T-helper 17 cell (primary cell): ENCODE measurements at places on chromosomes 11 and 22.
A peak's percentile ranks its signal among the peaks of the same experiment; 100 is the strongest.

DNA sequence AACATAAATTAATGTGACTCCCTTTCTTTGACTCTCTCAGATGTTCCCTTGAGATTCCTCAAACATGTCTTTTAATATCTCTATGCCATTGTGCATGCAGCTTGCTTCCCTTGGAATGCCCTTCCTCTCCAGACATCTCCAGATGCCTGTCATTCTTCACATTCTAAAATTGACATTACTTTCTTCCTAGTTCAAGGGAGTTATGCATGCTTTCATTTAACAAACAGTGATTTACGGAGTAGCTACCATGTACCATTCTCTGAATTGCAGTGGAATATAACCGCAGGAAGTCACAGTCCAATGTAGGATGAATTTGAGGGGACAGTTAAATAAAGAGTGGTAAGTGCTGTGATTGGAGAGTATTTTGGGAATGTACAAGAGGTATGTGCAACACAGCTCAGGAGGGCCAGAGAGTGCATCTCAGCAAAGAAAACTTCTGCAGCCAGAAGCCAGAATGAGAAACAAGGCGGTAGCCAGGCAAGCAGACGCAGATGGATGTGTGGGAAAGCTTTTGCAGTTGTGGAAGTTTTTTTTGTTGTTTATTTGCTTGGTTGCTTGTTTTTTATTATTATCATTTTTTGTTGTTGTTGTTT, 18.7 kb downstream of the MMP10 start:
- DNase-seq = no peak

- no peak for DNase-seq
Measured at GRCh38 chr11:9251311-9251710, 13.8 kb downstream of the DENND5A start.

DNA sequence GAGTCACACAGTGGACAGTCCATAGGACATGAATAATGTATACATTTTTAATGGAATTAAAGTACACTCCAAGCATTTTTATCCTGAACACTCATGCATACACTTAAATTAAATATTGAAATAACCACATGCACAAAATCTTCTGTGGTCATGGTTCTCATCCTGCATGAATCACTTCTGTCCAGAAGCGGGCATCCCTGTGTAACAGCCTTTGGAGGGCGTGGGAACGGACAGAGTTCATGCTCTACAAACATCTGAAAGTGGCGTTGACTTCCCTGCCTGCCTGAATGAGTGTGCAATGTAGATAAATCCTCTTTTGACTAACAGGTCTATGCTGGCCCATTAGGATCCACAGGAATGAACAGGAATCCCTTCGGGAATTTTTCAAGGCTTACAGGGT, 780.2 kb downstream of the BRD1 start:
- no peak for DNase-seq

- DNase-seq = no peak
Measured at GRCh38 chr22:22113701-22114100, 130.9 kb upstream of the VPREB1 start.

GRCh38 chr22:37101311-37102066, 8.0 kb downstream of the TMPRSS6 start:
- no peak for DNase-seq

GRCh38 chr11:106697058-106697457, 321.2 kb downstream of the GUCY1A2 start:
- no peak for DNase-seq

DNA sequence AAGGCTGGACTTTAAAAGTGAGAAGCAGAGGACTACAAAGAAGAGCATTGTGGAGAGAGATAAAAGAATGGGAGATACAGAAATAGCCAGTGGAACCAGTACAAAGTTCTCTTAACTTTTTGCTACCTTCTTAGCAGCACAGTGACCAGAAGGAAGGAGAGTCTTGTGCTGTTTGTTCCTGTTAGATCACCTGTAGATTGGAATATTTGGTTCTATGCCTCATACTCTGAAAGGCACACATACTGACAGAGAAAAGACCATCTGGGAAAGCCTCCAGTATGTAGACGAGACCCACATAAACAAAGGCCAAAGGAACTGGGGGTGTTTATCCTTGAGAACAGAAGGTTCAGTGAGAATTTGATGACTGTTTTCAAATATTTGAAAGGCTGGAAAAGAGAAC, 18.7 kb downstream of the RNF141 start:
- no peak for DNase-seq

DNA sequence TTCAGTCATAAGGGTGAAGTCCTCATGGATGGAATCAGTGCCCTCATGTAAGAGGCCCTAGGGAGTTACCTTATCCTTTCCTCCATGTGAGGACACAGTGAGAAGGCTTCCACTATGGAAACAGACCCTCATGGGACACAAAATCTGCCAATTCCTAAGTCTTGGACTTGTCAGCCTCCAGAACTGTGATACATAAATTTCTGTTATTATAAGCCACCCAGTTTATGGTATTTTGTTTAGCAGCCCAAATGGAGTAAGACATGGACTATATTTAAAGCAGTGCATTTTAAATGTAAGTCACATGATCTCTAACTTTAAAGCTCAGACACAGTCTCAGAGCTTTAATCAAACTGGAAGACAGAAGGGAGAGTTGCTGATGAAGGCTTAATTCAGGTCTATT, 619.8 kb upstream of the CHORDC1 start:
- no peak for DNase-seq

DNA sequence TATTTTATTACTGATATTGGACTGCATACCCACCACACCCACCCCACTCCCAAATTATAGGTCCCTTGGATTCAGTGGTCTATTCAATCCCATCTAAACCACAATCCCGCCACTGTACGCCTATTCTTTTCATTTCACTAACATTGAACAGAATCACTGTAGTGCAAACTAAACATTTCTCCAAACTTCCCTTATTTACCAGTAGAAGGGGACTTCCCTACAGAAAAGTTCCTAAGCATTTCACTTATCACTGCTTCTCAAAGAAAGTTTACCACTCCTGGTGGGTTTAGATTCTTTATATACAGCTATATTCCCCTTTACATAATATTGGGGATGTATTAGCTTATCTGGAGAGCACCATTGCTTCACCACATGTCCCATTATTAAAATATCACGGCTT, 29.3 kb downstream of the OR8B12 start:
- DNase-seq = no peak

DNA sequence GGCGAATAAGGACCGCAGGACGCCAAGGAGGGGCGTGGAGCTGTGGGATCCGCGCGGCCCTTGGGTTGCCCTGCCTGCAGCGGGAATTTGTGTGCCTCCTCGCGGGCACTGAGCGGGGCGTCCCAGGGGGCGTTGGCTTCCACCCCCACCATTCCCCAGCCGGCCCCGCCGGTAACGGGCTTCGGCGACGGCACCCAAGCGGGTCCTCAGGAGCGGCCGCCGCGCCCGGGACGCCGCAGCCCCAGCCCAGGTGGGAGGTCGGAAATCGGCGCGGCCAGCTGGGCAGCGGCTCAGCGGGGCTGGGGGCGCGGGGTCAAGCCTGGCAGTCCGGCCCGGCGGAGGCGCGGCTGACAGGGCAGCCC, 320 bp downstream of the CLTCL1 start:
- DNase-seq = no peak

DNA sequence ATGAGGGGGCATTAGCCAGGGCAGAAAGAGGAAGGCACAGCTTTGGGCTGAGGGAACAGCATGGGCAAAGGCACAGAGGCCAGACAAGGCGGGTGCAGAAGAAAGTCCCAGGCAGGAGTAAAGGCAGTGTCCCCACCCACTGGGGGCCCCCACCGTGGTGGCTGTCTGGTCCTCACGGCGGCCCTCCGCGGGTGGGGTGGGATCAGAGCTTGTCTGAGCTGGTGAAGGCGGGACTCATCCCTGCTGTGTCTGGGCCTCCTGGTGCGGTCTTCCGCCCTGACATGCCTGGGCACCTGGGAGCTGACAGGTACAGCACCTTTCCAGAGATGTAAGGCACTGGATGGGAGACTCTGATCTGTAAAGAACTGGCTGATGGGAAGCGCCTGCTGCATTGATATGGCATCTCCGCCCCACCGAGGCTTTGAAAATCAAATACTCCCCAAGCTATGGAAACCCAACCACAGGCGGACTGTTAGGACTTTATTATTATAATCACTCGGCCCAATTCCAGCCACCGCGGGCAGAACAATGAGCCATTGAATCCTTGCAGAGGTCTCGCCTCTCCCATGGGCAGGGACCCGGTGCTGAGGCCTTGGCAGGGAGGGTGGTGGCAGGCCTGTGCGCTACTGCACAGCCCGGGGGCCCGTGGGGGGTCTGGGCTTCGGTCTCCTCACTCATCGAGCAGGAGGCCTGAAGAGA, 14.2 kb upstream of the GNB1L start:
- DNase-seq = peak; percentile 1

DNA sequence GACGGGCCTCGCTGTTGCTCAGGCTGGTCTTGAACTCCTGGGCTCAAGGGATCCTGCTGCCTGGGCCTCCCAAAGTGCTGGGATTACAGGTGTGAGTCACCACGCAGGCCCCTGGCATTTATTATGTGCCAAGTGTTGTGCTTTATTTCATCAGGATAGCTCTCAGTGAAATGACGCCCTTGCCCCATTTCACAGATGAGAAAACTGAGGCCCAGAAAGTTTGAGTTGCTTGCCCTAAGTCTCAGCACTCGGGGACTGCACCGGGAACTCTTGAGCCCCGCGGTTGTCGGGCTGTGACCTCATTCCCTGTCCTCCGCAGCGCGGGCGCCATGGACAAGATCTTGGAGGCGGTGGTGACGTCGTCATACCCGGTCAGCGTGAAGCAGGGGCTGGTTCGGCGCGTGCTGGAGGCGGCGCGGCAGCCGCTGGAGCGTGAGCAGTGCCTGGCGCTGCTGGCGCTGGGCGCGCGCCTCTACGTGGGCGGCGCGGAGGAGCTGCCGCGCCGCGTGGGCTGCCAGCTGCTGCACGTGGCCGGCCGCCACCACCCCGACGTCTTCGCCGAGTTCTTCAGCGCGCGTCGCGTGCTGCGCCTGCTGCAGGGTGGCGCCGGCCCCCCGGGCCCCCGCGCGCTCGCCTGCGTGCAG, 7.3 kb downstream of the USP35 start:
- no peak for DNase-seq

GRCh38 chr11:6219359-6219758, 14.0 kb downstream of the C11orf42 start:
- no peak for DNase-seq

- DNase-seq = no peak
Measured at GRCh38 chr11:76771446-76772099, 11.6 kb upstream of the TSKU start.

- no peak for DNase-seq
Measured at GRCh38 chr11:134999590-134999989, 587.5 kb upstream of the B3GAT1 start.

GRCh38 chr11:130858215-130858614, 58.1 kb downstream of the SNX19 start:
- no peak for DNase-seq

DNA sequence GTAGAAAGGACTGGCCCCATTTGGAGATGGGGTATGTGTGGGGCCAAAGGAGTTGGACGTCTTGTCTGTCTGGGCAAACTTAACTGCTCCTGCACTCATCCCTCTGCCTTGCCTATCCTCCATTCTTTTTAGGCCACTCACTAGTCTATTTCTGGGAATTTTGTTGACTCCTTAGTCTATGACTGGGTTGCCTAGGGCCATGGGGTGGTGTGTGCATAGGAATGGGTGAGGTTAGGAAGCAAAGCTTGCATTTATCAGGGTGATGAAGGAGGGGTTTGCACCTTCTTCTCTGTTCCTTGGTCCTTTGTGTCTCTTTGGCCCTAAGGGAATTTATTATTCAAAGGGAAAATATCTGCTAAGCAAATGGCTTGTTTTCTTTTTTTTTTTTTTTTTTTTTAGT, 80.9 kb upstream of the OR9Q1 start:
- DNase-seq = no peak

GRCh38 chr22:41695211-41695610, 4.1 kb upstream of the MEI1 start:
- no peak for DNase-seq

DNA sequence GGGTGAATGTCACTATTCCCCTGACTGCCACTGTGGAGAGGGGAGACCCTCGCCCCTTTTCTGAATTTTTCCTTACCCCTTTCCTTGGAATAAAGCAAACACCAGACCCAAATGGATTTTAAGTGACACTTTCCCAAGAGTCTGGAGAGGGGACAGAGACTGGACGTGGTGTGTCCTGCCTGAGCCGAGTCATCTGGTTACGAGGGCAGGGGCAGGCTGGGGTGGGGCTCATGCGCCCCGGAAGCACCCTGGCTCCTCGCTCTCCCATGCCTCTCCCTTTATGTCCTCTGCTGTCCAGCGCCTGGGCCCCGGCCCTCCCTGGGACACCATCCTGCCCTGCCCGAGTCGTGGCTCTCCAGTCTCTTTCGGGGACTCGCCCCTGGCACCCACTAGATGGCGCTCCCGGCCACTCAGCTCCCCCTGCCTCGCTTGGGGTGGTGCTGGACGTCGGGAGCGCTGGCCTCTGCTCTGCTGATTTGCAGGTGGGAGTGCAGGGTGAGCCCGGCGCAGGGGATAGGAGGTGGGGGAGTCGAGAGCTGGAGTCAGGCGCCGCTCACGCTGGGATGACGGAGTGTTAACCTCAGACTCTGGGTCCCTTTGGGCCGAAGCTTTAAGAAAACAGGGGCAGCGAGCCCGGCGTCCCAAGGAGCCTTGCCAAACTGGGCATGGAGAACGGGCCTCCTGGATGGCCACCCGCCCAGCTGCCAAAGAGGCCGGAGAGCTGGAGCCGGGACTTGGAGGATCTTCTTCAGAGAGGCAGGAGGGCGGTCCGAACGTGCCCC, 89.8 kb downstream of the RPS6KA4 start:
- peak; percentile 51 for DNase-seq

DNA sequence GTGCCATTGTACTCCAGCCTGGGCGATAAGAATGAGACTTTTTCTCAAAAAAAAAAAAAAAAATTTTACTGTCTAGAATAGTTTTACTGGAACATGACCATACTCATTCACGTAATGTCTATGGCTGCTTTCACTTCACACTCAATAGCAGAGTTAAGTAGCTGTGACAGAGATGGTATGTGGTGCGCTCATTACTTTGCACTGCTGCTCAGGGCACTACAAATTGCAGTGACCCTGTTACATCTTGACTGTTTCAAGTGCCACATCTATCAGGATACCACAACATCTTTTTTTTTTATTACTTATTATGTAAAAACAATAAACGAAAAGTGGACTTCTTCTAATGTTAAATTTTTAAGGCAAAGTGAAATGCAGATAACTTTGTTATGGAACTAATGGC, 110.3 kb downstream of the ARHGAP20 start:
- no peak for DNase-seq

- peak; percentile 76 for DNase-seq
Measured at GRCh38 chr22:26589845-26590736, at the start of gene TPST2. TPST2 (minus strand) TSS chr22:26590132; CDS start chr22:26541630, 48,502 bp downstream.

DNA sequence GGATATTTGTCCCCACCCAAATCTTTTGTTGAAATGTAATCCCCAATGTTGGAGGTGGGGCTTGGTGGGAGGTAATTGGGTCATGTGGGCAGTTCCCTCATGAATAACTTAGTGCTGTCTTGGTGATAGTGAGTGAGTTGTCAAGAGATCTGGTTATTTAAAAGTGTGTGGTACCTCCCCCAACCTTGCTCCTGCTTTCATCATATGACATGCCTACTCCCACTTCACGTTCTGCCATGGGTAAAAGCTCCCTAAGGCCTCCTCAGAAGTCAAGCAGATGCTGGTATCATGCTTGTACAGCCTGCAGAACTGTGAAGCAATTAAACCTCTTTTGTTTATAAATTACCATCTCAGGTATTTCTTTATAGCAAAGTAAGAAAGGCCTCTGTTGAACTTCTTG, 30.6 kb downstream of the AAMDC start:
- DNase-seq = no peak
